ENCODE measurements at places on chromosomes 2 and 18.
A peak's percentile ranks its signal among the peaks of the same experiment; 100 is the strongest.

DNA sequence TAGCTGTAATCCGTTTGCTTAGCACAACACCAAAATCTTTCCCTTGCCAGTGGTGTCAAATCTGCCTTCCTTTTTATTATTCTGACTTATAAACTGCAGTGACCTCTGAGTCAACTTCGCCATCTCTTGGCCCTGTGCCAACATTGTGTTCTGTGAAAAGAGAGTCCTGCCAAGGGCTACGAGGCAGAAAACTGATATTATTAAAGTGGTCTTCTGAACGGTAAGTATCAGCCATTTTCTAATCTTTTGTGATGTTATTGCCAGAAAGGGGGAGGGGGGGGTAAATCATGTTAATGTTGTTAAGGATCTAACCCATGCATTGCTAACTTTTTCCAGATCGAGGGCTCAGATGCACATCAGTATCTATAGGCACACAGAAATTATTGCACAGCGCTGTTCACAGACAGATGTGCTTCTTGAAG is 121.5 kb upstream of the LTBP1 start:
- no peak for DNase-seq

DNA sequence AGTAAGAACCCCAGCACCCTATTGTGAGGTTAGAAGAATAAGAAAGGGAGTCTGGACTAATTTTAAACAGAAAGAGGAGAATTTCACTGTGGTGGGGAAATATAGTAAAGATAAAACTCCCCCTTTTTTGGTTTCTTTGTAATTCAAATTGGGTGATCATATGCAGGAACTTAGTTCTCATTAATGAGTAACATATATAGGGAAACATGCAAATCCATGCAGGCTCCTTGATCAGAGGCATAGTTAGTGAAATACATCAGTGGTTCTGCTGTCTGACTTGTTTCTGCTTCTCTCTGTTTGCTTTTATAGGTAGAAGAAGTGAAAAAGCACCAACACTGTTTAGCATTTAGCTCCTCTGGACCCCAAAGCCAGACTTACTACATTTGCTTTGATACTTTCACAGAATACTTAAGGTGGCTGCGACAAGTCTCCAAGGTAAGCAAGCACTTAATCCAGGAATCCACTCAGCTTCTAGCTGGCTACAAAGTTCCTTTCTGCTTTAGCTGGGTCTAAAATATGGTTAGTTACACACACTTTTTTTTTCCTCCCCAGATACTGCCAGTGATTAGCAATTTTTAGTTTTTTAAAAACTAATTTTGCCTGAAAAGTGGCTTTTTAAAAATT is 123.2 kb downstream of the PHLPP1 start:
- no peak for DNase-seq

- DNase-seq: no peak
Measured at GRCh38 chr2:236073246-236073645, 94.9 kb downstream of the GBX2 start.

GRCh38 chr2:203097735-203098134 is 83.1 kb downstream of the NBEAL1 start:
- no peak for DNase-seq

DNA sequence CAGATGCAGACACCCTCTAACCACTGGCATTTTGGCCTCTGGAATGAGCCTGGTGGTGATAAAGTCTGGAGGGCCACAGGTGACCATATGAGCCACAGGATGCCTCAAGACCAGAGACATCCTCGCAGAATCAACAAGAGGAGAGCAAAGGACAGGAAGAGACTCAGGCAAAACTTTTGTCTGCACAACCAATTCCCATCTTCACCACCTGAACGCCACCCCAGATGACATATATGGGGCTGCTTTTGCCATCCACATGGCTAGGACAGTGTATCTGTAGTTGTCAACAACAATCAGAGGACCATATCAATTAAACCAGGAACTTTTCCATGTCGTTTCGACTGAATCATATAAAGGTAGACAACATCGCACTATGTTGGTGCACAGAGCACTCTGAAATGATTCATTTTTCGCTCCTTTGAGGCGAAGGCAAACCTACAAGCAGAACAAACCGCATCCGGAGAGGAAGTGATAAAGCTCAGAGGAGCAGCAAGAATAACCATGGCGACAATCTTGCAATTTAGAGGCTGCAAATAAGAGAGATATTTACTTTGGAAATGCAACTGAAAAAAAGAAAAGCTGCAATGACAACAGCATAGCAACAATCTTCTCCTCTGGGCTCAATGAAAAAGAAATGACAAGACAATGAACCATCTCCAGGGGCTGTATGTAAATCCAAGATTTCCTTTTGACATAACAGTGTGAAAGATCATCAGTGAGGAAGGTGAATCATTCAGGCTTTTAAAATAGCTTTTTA is 204.5 kb downstream of the ARL4C start:
- peak; percentile 65 for DNase-seq

All from activated T-cell treated with anti-CD3 and anti-CD28 coated beads, Interleukin-2, amount 50 U/mL, for 1 hour (primary cell).